ENCODE measurements at places on chromosomes 16 and 17. TPM values are rescaled to one million over a fixed set of nuclear protein-coding genes. Genes with fewer than 3 reads are reported as not detected.

DNA sequence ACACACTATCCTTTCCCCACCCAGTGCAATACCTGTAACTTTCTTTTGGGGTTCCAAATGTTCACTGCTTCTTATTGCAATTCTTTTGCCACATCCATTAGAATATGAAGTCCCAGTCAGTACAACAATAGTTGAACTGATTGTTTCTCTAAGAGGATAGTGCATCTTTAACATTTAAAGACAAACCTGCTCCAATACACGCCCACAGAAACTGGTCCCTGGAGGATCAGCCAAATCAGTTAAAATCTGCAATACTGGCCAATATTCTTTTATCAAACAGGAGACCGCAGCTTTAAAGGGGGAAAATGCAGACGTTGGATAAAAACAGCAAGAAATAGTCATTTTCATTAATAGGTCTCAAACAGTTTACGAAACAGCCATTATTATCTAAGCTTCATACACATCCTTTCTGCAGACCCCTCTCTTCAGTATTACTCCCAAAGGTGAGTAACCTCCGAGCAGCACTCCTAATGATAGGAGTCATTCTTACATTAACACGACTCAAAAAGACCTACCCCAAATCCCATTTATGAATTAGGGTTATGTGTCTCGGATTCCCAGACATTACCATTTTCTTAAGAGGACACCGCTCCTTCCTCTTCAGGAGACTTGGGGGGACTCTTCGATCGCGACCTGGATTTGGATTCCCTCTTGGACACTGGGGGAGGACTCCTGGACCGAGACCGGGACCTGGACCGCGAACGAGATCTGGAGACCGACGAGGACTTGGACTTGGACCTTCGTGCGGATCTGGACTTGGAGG lies 1.4 kb downstream of the SRSF2 start:
- DNase-seq: peak; percentile 23

Gene CPHXL2
- not detected for total RNA-seq

Gene HOXB5
- total RNA-seq: not detected

DNA sequence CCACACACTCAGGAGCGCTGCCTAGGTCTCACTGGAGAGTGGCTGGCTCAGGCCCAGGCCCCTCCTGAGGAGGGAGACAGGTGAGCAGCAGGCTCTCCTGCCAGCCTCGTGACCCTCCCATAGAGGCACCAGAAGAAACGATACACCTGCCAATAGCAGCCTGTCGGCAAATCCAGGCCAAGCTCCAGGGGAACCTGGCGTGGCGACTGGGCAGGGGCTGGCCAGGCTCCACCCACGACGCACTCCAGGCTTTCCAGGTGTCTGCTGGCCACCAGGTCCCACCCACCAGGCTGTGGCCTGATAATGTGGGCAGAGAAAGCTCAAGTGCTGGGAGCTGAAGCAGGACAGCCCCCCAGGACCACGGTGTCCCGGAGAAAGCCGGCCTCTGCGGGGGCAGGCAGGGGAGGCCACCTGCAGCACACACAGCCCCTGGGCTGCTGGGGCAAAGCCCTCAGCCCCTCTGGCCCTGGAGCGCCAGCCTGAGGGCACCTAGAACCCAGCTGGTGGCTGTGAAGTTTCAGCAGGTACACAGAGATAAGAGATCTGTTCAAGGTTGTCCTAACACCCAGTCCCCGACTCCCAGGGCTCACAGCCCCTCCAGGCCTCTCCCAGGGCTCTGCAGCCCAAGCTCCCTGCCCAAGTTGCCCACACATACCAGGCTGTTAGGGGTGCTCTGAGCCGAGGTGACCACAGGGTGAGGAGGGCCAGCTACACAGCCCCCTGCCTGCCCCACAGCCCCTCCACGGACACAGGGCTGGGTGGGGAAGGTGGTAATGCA lies 2.4 kb downstream of the PGAP6 start:
- no peak for DNase-seq

Gene VMO1
- not detected for total RNA-seq

DNA sequence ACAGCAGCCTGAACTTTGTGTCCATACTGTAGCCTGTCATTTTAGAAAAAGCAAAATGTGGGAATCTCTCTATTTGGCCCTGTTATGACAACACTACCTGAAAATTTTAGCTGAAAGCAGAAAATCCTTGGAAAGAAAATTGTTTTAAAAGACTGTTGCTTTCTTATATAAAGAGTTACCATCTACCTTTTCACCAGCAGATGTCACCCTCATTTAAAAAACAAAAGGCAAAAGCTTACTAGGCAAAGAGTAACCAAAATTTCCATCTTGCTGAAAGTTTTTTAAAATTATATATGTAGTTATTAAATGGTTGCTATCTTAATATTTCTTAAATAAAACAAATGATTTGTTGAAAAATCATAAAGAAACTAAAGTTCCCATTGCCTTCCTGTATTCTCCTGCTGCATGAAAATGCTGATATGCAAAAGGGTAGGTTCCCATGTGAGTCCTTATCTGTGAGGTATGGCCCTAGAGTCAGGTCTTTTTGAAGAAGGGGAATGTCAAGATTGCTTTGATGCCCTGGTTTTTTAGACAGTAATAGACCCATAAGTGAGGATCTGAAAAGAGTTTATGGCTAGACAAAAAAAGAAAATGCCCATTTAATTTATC lies 61.0 kb downstream of the TNRC6C start:
- DNase-seq: peak; percentile 22

DNA sequence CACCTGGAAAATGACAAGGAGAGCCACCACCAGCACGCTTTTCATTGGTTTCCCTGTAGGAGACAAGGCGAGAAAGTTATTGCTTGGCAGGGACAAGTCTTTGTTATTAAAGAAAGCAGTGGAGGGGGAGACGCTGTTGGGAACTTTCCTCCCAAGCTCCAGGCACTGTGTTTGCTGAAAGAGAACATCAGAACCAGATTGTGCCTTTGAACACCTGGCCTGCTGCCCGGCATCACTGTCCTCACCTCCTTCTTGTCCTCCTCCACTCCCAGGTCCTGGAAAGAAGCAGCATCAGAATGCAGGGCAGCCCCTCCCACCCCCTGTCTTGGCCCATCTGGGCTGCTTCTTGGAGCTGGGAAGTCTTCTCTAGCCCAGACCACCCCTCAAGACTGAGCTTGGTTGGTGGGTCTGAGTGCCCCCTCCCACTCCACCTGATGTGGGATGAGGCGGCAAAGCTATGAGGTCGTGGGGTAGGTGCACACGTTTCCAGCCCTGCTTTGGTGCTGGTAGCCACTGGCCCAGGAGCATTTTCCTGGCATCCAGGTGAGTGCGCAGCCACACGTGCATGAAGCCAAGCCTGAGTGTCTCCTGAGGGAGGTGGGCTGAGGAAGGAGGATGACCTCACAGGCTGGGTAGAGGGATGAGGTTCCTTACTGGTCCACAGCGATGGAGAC lies 6.2 kb downstream of the CCR7 start:
- no peak for DNase-seq

DNA sequence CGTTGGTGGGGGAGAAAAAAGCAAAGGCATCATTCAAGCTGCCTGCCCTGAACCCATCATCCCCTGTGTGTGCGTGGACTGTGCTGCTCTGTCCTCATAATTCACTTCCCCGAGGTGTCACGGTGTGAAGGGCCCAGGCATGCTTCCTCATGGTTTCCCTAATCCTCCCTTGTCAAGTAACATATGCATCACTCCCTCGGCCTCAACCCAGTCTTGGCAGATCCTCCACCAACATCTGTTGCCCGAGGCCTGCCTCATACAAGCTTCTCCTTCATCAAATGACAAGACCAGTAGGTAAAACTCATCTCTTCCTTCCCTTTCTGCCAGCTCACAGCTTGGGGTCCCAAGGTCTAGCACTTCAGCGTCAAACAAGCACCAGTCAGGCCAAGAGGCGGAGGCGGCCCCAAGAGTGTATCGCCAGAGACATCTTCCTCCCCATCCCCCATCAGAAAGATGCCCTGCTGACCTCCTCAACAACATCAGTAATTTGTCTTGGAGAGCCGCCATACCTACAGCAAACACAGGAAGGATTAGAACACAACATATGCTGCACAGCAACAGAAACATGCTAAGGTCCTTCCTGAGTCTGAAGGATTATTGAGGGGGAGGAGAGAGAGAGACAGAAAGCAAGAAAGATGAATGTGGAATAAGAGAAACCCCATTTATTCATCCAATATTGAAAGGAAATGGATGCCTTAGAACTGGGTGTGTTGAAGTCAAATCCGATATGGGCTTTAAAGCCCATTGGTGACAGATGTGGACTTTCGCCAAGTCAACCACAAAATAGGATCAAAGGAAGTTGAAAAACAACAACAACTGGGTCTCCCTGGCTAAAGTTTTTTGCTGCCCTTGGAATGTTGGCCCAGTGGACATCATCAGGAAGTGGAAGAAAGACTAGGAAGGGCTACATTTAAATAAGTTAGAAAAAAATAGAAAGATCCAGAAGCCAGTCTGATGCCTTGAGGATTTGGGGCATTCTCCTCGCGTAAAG lies 38.4 kb downstream of the SOX9 start:
- DNase-seq: no peak

- no peak for DNase-seq
Measured at GRCh38 chr16:81489547-81490267, 45.1 kb downstream of the CMIP start.

Data from Caki2 (cell line).